Activated naive CD8-positive, alpha-beta T cell treated with anti-CD3 and anti-CD28 coated beads, Interleukin-2, amount 50 U/mL, for 24 hours (primary cell): ENCODE measurements at places on chromosomes 12 and 14.
A peak's percentile ranks its signal among the peaks of the same experiment; 100 is the strongest.

GRCh38 chr14:67806246-67806645 is 10.1 kb downstream of the ZFYVE26 start:
- DNase-seq, result no peak

DNA sequence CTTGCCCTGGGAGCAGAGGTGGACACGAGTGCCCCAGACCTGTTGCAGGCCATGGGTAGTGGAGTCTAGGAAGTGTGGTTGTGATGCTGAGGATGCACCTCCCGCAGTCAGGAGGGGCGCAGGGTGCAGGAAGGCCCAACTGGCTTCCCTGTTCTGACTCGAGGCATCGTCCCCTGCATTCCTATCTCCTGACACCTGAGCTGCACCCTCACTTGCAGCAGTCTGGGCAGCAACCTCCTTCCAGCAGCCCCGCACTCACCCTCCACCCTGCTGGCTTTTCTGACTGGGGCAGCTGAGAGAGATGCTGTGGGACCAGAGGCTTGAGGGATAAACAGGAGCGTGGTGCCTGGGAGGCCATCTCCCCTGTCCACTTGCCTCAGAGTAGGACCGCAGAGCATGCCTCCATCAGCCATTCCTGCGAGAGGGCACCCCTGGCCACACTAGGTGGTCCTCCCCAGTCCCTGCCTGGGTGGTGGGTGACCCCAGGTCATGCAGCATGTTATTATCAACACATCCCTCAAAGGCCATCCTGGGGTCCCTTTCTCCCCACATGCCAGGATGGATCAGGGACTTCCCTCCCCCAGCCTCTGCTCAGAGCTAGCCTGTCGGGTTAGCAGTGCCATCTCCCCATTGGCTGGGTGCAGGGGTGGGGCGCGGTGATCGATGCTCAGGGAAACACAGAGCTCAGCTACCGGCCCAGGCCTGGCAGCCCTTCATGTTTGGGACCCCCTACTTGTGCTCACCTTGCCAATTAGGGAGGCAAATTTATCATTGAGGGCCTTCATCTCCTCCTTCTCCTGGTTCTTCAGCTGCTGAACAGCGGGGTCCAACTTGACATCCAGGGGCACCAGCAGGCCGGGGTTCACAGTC is 719 bp downstream of the KRT80 start:
- no peak for DNase-seq

- no peak for DNase-seq
Measured at GRCh38 chr12:84701041-84701440, 211.6 kb downstream of the SLC6A15 start.

GRCh38 chr14:85316701-85317410 is 213.1 kb upstream of the FLRT2 start:
- no peak for DNase-seq

DNA sequence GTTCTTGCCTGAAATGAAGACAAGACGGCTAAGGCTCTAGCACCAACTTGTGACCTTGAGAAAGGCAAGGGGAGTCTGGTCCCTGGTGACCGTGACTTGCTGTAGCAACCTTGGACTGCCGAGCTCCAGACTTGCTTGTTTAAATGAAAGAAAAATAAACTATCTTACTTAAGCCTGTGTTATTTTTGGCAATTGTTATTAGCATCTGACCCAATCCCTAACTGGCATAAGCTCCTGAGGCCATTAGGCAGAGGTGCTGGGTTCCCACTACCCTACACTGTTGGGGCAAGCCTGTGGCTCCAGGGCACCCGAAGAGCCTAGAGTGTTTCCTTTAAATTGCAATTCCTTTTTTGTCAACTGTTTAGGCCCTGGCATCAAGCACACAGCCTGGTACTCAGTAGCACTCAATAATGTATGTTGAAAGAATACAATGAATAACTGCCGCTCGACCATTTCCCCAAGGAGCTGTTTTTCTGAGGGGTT is 106.9 kb upstream of the HIF1A start:
- no peak for DNase-seq

- DNase-seq, result no peak
Measured at GRCh38 chr14:31037709-31038221, 11.6 kb upstream of the STRN3 start.

DNA sequence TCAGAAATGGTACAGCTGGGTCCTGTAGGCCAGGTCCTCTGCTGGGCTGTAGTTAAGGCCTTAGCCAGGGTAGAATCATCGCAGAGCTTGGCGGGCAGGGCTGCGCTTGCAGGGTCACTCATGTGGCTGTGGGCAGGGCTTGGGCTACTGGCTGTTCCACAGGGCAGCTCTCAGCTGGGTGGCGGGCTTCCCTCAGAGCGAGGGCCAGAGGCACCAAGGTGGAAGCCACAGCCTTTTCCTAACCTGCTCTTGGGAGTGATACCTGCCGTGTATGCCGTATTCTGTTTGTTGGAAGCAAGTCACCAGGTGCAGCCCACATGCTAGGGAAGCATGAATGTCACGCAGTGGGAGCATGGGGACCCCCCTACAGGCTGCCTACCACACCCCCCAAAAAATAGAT is 69.8 kb upstream of the RIN3 start:
- DNase-seq, result no peak

DNA sequence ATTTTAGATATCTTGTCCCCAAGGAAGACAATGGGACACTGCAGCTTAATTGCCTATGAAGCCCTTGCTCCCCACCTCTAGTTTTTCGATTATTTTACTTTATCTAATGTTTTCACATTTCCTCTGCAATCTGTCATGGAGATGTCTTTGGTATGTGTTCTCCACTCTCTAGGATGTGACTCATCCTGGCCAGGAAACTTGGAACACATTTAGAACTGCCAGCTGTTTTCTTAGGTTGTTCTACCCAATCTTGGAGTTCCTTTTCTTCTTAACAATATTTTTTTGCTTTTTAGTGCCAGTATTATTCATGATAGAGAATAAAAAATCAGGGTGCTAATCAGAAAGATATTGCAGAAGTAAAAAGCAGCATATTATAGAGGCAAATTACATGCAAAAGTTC is 101.7 kb upstream of the CLEC14A start:
- DNase-seq, result no peak

- DNase-seq, result no peak
Measured at GRCh38 chr14:50339178-50339804, 27.2 kb downstream of the DMAC2L start.

DNA sequence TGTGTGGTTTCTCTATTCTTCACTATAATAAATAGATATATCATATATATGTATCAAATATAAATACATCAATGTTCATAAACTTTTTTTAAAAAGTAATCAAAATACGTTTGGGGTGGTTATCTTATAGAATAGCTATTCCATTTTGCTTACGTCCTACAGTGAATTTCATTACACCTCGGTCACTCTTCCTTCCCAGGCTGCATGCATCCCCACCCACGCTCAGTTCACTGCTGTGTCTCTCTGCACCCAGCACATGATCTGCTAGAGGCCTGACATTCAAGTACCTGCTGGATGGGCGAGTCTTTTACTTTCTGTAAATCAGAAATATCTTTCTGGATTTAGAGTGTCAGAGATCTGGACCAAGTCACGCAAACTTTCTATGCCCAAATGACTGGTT is 3.6 kb downstream of the STX2 start:
- DNase-seq, result no peak

GRCh38 chr12:69658203-69658602 is 40.9 kb downstream of the BEST3 start:
- no peak for DNase-seq

GRCh38 chr14:60107477-60107876 is 15.8 kb downstream of the PCNX4 start:
- DNase-seq, result no peak

DNA sequence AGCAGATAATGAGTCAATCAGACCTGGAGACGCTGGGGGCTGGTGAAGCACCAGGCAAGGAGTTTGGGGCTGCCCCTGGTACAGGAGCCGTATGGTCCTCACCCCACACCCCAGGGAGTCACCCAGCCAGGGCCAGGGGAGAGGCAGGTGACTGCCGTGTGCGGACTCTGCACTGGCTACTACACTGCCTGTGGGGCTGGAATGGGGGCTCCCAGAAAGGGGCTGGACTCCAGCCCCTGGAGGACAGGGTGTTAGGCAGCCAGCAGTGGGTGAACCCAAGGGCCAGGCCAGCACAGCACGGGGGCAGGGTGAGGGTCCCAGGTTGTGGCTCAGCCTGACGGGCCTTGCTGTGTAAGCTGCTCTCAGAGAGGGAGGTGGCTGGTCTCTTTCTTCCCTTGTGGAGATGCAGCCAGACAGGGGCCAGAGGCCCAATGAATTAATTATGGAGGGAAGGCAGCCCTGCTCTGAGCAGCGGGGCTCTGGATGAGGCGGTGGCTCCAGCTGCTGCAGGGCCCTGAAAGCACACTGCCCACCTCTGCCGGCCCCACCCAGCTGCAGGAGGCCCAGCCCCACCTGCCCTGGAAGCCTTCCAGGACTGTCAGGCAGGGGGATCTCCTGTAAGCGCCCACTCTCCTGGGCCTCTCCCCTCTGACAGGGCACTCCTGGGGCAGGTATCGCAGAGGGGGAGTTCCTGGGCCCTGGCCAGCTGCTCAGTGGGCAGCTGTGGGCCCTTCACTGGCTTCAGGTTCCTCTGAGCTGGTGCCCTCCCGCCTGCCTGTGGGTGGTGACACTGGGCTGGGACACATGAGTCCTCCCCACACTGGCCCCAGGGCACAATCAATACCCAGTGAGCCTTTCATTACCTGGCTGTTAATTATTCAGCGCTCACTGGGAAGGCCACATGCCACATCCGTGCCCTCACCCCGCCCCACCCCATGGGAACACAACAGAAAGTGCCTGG is 142.5 kb upstream of the C14orf180 start:
- no peak for DNase-seq

DNA sequence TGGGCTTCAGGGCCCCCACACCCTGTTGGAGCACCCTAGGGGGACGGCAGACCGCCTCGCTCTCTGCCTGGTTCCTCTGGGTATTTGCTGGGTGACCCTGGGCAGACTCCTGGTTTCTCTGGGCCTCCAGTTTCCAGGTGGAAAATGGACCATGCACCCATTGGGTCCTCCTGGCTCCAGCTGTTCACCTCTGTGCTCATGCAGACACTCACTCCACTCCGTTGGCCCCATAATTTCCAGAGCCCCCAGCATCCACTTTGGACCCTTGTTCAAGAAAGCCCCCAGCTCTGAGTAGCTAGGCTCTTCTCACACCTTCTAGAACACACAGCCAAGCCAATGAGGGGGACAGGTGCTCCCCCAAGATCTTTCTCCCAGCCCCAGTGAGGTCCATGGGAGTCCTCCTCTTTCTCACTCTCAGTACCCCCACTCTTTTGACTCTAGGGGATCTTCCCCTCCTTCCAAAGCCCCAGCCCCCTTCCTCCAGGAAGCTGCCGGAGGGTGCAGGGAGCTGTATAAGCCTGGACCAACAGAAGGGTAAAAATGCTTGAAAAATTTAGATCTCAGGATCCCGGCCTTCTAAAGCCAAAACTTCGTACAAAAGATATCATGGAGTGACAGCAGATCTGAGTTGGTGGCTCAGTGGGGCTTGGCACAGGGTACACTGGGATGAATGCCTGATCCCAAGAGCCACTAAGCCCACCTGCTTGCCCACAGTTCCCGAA is 174.8 kb upstream of the RTL1 start:
- DNase-seq, result no peak

DNA sequence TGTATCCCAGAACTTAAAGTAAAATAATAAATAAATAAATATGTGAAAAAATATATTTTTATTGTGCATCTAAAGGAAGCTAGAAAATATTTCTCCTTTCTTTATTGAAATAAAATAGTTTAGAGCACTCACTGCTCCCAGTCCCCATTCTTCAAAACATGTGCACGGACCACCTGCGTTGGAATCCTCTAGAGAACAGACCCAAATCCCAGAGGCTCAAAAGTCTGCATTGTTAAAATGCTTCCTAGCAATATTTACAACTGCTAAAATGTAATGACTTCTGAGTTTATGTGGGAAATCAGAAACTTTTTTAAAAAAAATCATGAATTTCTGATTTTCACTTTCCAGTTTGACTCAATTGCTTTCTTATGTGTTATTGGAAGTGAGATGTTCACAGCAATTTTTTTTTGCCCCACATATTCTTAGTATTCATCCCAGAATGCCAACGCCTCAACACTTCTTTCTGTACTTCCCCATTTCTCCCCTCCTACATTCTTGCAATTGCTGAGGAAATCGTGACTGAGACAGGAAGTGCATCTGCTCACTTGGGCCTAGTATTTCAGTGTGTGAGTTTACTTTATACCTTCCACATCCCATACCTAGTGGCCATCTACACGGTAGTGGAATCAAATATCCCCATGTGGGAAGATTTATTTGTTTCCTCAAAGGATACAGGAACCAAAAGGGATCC is 116.0 kb upstream of the FLRT2 start:
- no peak for DNase-seq

DNA sequence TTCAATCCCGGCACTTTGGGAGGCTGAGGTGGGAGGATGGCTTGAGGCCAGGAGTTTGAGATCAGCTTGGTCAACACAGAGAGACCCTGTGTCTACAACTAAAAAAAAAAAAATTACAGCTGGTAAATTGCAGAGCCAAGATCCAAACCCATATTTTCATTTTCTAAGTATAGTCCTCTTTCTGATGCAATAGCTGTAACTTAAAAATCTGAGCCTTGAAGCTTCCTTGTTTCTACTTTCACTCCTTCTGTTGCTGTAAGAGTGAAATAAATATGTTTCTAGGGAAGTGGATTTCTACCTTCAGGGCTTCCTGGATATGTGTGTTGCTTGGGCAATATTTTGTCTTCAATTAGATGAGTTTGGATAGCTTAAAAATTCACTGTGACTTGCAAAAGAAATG is 42.0 kb upstream of the PRICKLE1 start:
- no peak for DNase-seq

GRCh38 chr12:2853626-2854025 is 3.2 kb downstream of the TEX52 start:
- DNase-seq, result peak; percentile 64

DNA sequence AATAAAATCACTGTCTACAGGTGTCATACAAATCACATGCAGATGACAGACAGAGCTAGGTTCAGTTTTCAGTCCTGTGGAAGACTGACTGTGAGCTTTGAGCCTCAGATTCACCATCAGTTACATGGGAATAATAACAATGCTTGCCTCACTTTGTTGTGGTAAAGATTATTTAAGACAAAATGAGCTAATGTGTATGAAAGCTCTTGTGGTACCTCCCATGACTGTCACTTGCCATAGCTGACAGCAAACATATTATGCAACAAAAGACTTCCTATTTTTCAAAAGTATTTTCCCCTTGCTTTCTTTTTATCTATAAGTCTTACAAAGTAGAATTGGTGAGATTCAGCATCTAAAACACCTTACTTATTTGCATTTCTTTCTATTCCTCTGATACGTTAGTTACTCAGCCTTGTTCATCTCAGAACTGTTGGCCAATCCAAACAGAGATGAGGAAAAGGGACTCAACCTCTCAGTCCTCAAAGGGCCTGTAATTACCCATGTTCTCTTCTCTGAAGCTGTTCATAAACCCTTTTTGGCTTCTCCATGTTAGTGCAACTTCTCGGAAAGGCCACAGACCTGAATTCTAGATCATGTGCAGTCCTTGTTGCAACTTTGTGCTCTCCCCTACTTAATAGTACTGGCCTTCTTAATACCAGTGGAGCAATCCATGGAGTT is 8.8 kb upstream of the DDHD1 start:
- no peak for DNase-seq

DNA sequence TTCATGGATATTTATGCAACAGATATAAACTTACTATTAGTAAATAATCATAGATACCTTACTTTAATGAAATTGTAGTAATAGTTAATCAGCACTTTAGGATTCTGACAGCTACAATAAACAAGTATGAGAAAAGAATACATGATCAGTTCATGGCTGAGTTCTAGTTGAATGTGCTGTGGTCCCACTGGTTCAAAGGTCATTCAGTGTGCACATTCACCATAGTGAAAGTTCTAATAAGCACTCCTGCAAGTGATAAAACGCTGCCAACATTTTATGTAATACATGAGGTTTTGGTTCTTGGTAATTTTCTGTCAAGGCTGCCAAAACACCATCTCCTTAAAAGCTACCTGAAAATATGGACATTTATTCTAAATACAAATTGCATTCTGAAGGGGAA is 92.6 kb downstream of the NUMB start:
- no peak for DNase-seq
